Kidney (tissue), 22 donors: ENCODE measurements at places on chromosomes 5 and 9. TPM values are rescaled to one million over a fixed set of nuclear protein-coding genes. Genes with fewer than 3 reads are reported as not detected.

The FGD3 gene
- polyA plus RNA-seq, result 7.4 TPM

The PCDH12 gene
- 7.4 TPM for polyA plus RNA-seq

- DNase-seq, result no peak
Observed at GRCh38 chr5:5523066-5523505, 100.6 kb downstream of the ICE1 start.

DNA sequence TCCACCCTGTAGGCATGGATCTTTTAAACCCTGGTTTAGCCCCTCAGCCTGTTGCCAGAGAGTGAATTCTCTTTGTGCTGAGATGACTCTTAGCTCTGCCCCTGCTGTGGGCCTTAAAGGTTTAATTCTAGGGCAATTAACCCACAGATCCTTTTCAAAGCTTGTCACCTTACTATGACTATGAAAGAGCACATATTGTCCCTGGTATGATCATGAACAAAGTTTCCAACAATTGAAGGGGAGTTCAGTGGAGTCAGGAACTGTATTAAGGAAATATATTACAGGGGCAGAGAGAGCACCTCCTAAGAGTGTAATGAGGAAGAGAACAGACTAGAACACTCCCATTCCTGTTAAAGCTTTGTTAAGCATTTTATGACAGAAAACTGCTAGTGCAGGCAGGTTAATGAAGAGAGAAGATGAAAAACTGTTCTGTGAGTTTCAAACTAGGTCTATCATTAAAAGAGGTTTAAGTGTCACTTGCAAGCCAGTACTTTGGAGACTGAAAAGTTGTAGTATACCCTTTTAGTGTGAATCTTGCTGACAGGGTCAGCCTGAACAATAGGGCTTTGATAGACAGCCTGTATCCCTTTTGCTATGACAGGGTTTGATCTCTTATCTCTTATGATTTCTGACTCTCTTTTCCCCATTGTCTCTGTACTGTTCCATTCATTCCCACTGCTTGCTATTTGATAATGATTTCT is 104.2 kb upstream of the ELL2 start:
- DNase-seq, result no peak

DNA sequence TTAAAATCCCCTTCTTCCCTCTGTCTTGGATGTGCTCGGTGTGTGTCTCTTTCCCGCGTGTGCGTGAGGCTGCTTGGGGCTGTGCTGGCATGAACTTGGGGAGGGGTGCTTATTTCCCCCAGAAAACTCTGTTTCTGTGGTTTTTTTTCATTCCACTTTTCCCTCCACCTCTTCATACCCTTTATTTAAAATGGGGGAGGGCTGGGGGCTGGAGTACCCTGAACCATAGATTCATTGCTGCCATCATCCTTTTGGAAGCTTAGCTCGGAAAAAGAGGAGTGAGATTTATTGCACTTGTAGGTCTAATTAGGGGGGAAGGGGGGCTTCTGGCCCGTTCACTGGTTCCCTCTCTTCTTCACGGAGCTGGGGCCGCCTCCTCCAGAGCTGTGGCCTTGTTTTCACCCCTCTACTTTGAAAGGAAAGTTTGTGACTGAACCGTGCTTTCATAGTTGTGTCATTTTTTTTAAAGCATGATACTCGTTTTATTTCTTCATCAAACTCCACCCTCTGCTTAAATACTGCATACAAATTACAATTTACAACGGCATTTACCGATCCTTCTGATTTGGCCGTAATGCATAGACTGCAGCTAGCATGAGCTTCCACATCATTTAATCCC is 2.9 kb downstream of the NR2F1 start:
- peak; percentile 92 for DNase-seq

DNA sequence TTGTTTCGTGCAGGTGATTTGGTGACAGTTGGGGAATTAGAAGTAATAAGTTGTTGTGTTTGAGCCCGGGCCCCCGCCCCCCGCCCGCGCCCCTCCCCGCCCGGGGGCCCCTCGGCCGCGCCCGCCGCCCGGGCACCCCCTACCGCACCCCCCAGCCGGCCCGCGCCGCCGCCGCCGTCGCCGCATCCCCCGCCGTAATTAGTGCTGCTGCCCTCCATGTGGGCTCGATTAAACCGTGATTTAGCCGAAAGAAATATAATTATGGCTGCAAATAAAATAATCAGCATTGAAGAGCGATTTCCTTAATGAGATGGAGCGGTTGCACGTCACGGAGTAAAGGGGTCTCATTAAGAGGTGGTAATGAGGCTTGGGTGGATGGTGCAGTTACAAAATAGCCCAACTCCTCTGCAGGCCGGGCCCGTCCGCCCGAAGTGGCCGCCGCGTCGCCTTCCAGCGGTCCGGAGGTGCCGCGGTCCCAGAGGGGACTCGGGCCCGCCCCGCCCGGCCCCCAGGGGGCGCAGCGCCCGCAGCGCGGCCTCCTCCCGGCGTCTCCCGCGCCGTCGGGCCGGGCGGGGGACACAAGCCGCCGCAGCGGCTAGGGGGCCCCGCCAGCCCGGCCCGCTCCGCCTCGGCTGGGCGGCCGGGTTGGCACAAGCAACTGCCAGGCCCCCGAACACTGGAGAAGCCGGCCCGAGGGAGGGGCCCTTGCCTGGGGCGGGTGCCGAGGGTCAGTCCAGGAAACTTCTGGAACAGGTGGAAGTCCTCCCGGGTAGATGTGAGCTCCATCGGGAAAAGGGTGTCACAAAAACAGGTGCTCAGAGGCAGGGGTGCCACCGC is 6.9 kb upstream of the OTP start:
- peak; percentile 43 for DNase-seq

- DNase-seq, result no peak
Observed at GRCh38 chr5:9288234-9288633, 257.6 kb downstream of the SEMA5A start.

The AMACR gene
- 155 TPM for polyA plus RNA-seq

GRCh38 chr5:113169720-113170119 is 193.1 kb downstream of the DCP2 start:
- DNase-seq, result no peak

The SLC6A18 gene
- 1.5 TPM for polyA plus RNA-seq

- DNase-seq, result no peak
Observed at GRCh38 chr5:21574961-21575360, 1278.2 kb downstream of the CDH12 start.

DNA sequence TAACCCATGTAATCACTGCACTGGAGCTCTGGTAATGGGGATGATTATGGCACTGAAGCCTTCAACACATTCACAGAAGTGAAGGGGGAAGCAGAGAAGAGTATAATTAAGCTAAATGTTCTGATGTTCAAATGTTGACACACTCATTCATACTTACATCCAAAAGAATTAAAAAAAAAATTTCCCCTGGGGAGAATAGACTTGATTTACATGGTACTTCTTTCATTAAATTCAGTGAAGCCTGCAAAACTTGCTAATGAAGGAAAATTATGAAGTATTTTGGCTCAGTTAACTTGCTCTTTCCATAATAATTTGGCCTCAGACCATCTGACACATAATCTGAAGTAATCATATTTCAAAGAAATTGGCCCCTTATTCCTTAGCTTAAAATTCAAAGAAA is 428.8 kb downstream of the SH3GL2 start:
- no peak for DNase-seq

DNA sequence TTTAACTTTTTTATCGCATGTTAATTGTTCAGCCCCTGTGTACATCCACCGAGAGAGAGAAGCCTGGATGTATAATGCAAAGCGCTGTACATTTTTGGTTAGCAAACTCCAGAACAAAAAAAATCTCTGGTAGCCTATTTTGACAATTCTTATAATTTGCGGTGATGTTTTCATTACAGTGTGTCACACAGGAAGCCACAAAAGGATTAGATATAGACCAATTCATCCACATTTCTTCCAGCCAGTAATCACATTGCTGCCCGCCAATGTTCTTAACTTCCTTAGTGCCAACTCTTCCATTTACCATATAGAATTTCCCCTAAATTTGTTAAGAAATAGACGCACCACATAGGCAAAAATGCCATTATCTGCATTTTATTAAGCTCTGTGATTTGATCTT is 435.6 kb downstream of the EFNA5 start:
- no peak for DNase-seq

The PCSK1 gene
- polyA plus RNA-seq, result 0.13 TPM

DNA sequence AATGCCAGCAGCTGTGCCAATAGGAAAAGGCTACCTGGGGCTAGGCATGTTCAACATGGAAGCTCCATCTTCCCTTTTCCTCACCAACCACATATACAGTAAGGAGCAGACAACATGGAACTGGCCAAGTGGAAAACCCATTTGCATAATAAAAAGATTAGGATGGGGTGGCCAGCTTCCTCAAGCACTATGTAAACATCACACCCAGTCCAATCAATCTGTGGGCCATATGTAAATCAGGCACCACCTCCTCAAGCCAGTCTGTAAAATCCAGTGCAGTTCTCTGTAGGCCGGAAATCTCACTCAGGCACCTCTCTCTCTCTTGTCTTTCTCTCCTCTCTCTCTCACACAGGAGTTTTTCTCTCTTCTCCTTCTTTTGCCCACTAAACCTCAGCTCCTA is 360.2 kb upstream of the GRIA1 start:
- DNase-seq, result no peak

- DNase-seq, result peak; percentile 40
Observed at GRCh38 chr5:10533226-10533625, 30.6 kb upstream of the ANKRD33B start.

The HTR1A gene
- not detected for polyA plus RNA-seq

GRCh38 chr5:71482132-71482531 is 26.7 kb downstream of the BDP1 start:
- DNase-seq, result no peak

- no peak for DNase-seq
Observed at GRCh38 chr9:136670576-136671253, 8.0 kb downstream of the EGFL7 start.
